Brain (organoid and tissue), 16 donors: ENCODE measurements at places on chromosomes 2 and 18.

DNA sequence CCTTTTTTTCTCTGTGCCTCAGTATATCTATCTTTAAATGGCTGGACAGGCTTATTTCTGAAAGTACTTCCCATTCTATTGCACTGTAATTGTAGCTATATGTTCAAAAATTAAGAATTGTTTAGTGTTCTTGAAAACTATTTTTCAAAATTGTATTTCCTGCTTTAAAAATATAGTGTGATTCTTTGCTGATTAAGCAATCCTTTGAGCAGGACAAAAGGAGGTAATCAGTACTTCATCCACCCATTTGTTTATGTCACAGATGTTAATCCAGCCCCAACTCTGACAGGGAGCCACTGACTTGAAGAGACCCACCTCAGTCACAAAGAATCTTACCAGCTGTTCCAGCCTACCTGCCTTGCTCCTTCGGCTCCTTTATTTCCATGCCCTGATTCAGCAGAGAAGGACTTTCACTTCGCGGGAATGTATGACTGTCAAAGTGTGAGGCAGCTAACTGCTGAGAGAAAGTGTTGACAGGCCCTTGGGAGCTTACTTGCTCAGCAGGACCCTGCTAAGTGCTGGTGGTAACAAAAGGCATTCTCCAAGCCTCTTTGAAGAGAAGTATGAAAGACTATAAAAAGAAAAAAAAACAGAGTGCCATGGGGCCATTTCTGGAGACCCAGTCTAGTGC lies 393.3 kb upstream of the CYRIA start:
- no peak for DNase-seq

DNA sequence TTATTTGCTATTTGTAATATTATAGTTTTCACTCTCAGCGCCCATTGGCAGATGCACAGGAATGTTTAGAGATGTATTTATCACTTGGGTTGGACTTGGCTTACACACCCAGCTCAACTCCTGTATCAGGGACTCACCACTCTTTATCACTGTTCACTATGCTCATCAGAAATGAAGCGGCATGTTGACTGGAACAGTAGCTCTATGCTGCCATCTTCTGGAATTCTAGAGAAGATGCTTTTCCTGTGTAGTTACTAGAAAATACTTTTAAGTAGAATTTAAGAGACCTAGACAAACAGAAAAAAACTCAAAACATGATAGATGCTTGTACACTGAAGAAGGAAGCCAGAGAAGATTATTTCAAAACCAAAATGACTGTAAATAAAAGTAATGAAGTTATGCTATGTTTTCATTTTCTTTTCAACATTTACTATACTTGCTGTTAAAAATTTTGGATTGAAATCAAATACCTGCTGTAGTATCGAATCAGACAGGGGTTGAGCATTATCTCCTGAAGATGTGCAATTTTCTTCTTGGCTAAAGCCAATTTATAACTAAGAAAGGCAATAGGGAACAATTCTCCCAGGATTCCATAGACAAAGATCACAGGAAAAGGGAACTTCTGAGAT lies 47.4 kb upstream of the NXPH2 start:
- DNase-seq = peak; percentile 84

DNA sequence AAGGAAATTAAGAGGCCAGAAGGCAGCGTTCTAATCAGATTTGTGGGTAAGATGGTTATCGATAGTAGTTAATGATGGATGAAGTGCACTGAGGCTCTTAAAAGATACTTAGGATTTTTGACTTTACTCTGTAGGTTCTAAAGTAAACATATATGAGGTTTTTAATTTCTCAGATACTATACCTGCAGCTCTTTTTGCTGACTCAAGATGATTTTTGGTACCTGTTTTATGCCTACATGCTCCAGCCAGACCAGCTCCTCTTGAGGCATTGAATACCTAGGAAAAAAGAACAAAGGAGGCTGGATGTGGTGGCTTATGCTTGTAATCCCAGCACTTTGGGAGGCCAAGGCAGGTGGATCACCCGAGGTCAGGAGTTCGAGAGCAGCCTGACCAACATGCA lies 241.7 kb upstream of the FOSL2 start:
- no peak for DNase-seq

DNA sequence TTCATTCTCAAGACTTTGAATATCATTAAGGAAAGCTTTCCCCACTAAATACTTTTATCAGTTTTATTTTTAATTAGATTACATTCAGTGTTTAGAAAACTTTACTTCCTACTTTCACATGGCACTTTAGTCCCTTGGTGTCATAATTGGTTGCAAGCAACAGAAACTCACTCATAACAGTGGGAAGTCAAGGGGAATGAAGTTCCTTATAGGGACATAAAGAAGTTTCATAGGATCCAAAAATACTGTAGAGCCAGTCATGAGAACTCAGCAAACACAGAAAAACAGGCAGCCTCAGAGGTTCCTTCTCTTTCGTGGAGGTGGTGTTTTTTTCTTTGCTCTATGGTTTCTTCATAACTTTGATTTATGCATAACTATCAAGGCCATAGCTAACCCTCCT lies 809.0 kb downstream of the BCL11A start:
- DNase-seq = no peak

DNA sequence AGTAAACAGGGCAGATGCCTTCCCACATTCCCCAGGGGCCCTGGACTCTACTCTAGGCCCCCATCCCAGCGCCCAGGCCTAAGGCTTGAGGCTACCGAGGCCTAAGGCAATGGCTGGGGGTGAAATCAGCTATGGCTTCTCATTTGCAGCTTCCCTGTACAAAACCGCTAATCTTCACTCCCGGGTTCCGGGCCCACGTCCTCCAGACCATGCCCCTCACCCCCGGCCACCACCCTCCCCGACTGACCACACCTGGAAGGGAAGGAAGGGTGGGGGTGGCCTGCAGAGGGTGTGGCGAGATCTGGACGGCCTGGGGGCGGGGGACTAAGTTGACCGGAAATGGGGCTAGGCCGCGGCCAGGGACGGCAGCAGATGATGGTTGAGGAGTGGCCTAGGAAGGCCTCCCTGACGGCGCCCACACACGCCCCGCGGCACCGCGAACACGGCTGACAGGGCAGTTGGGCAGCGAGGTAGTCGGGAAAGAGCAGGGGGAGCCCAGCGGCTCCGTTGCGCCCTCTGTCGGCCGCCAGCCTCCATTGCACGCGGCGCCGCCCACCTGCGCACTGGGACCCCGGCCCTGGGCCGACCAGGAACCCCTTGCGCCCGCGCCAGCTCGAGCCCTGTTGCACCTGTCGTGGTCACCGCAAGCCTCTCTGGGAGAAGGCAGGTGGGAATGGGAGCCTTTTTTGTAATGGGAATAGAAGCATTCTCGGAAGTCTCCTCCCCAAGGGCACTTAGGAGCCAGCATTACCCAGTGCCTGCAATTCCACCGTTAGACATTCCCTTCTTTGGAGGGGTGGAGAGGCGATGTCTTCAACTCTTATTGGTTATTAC lies 117.1 kb upstream of the STPG4 start:
- DNase-seq = peak; percentile 73

- peak; percentile 10 for DNase-seq
These were observed 45.4 kb downstream of the ST8SIA5 start for GRCh38 chr18:46711444-46711863.

DNA sequence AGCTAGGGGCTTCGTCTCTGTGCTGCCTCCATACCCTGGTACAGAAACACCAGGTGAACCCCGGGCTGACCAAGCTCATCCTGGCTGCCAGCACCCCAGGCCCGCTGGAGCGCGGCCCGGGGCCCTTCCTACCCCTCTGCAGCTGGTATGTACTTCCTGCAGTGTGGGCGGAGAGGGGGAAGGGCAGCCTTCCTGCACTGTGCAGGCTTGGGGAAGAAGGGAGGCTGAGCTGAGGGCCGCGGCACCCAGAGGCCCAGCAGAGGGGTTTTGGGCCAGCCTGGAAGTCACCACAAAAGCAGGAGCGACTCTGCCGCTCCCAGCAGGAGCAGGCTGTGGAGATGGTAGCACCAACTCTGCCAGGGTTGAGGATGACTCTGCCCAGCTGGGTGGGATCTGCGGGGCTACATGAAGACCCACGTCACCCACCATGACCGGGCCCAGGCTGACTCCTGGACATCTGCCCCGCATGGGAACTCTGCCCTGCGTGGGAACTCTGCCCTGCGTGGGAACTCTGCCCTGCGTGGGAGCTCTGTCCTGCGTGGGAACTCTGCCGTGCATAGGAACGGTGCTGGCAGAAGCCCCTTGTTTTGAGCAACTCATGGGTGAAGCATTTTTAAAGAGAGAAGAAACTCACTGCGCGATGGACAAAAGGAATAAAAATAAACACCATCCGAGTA lies 273.3 kb downstream of the NDUFA10 start:
- DNase-seq = no peak

- peak; percentile 66 for DNase-seq
These were observed 51.2 kb upstream of the ALPP start for GRCh38 chr2:232327105-232328031.

DNA sequence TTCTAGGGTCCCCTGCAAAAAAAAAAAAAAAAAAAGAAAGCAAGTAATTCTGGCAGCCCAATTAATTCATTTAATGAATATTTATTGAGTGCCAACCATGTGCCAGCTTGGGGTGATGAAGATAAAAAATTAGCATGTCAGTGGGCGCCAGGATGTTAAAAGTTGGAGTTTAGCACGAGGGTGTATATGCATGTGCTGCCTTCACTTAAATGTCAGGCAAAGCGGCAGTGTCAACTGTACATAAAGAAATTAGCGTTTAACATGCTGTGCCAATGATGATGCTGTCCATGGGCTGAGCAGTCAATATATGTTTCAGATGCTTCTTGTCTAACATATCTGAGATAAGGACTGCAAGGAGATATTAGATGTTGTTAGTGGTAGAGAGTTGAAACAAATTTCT lies 49.5 kb downstream of the ASAP2 start:
- DNase-seq = peak; percentile 96

GRCh38 chr2:17615728-17616351 lies 75.3 kb downstream of the VSNL1 start:
- no peak for DNase-seq

DNA sequence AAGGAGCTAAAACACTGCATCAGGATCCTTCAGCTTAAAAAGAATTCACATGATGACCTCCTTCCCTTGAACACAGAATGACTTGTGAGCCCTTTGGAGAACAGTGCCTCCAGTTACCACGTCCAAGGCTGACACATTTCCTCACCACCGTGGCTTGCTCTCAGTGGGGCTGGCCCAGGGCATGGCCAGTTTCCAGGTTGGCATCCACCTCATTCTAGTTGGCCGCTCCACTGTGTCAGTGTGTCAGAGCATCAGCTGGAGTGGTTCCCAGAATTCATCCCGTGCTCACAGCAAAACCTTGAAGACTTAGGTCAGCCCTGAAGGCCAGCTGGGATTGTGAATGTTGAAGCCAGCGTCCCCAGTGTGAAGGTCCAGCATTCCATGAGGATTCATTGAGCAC lies 158.5 kb downstream of the INSIG2 start:
- no peak for DNase-seq

GRCh38 chr2:223450246-223450645 lies 151.9 kb downstream of the SCG2 start:
- no peak for DNase-seq

DNA sequence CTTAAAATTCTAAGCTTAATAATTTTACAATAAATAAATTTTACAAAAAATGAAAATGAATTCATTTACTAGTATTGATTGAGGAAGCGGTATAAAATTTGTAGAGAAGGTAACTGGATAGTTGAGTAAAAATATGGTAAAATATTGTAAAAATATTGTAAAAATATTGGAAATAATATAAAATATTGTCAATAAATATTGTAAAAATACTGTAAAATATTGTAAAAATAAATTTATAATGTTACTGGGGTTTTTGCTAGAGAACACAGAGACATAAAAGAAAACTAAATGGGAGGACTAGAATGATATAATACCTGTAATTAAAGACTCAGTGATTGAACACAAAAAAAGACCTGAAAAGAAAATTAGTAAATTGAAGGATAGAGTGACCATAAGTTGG lies 546.3 kb upstream of the NETO1 start:
- no peak for DNase-seq

GRCh38 chr2:237866101-237866621 lies 6.7 kb downstream of the RAMP1 start:
- no peak for DNase-seq

- DNase-seq = peak; percentile 40
These were observed 193.9 kb upstream of the HS6ST1 start for GRCh38 chr2:128512379-128513115.

GRCh38 chr18:44852818-44853217 lies 172.1 kb downstream of the SETBP1 start:
- DNase-seq = no peak

GRCh38 chr2:207469451-207469850 lies 60.3 kb upstream of the CREB1 start:
- DNase-seq = peak; percentile 47

GRCh38 chr2:184830531-184830930 lies 232.2 kb downstream of the ZNF804A start:
- DNase-seq = no peak

GRCh38 chr18:934518-935133 lies 30.0 kb downstream of the ADCYAP1 start:
- peak; percentile 75 for DNase-seq

- no peak for DNase-seq
These were observed 35.1 kb downstream of the NPAS2 start for GRCh38 chr2:100855084-100855483.

DNA sequence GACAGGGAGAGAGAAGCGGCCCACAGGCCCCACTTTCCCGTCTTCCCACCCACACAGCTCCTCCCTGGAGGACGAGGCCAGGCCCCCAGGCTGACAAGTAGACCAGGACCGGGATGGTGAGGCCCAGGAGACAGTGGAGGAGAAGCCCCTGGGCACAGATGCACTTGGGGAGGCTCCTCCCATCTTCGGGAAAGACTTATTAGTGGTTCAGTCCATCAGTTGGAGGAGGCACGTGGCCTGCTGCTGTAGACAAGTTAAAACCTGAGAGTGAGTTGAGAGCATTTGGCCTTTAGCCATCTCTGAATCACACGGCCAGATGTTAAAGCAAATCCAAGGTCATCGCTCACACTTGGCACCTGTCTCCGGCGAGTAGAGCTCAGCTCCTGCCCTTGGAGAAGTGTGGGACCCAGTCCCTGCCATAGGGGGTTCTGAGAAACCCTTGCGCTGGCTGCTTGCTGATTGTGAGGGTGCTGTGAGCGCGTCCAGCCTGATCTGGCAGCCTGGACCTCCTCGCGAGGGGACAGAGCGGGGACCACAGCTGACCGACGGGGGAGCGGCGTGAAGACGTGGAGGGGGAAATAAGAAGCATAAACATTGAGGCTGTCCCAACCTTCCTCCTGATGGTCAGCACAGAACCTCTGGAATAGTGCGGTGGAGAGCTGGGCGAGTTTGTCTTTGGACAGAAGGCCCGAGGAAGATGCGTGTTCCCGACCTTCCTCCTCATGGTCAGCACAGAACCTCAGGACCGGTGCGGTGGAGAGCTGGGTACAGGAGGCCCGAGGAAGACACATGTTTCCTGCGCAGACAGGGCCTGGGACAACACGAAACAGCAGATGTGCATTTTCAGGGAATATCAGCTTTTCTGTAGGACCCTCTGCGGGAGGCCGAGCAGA lies 24.7 kb upstream of the ALLC start:
- DNase-seq = no peak

GRCh38 chr2:64141674-64142405 lies 2.4 kb downstream of the PELI1 start:
- DNase-seq = no peak

- DNase-seq = no peak
These were observed 19.0 kb downstream of the DNPEP start for GRCh38 chr2:219368690-219369191.

GRCh38 chr2:204885747-204886146 lies 340.5 kb downstream of the PARD3B start:
- no peak for DNase-seq

- DNase-seq = peak; percentile 34
These were observed 505.7 kb upstream of the LRATD1 start for GRCh38 chr2:14126846-14127245.
